Hindlimb muscle (tissue), 1 donor: ENCODE measurements at places on chromosomes 11 and 22. TPM values are rescaled to one million over a fixed set of nuclear protein-coding genes. Genes with fewer than 3 reads are reported as not detected.

The PGGHG gene
- polyA plus RNA-seq: 15.6 TPM

The MIOX gene
- not detected for polyA plus RNA-seq

The ZFTA gene
- polyA plus RNA-seq: 35.1 TPM

The OR8I2 gene
- polyA plus RNA-seq: not detected

The ASRGL1 gene
- 3.5 TPM for polyA plus RNA-seq

- no peak for DNase-seq
Observed at GRCh38 chr11:65927904-65928397, 8.7 kb downstream of the DRAP1 start.

DNA sequence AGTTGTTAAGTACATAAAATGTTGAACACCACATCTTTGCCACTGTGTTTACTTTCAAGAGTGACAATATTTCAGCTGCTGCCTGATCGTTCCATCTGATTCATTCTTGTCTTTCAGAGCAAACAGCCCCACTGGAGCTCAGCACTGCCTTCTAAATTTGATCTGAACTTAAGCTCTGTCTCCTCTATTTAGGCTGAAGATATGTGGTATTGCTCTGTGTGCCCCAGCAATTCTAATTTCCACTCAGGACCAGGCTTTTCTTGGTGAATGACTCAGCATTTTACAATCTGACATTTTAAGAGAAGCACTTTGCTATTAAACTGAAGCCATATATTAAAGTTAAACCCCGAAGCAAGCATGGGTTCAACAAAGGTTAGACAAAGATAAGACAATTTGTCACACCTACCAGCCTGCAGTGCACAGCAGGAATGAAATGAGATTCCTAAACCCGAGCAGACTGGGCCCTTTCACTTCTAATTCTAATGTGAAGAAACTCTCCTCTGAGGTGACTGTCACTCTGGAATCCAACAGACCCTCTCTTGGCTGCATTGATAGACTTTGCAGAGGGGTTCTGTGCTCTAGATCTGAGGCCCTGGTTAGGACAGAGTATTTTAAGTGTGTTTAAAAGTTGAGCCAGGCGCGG is 41.7 kb upstream of the PLET1 start:
- DNase-seq: no peak

DNA sequence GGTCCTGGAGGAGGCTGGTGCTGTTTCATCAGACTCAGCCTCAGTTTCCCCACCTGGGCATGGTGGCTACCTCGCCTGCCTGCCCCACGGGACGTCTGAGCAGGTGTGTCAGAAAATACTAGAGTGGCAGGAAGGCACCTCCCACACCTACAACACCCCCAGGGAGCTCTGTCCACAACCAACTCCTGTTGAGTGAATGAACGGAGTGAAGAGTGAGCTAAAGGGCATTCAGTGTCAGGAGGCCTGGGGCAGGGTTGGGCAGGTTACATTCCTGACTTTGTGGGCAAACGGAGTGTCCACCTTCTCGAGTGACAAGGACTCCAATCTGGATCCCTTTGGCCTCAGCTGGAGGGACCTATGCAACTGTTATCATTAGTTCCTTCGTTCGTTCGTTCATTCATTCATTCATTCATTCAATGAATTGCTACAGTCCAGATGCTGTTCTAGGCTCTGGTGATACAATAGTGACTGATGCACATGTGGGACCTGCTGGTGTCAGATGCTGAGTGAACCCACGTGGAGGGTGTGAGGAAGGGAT is 195.2 kb downstream of the CTTN start:
- DNase-seq: no peak

GRCh38 chr11:109480251-109480650 is 58.3 kb downstream of the C11orf87 start:
- no peak for DNase-seq

DNA sequence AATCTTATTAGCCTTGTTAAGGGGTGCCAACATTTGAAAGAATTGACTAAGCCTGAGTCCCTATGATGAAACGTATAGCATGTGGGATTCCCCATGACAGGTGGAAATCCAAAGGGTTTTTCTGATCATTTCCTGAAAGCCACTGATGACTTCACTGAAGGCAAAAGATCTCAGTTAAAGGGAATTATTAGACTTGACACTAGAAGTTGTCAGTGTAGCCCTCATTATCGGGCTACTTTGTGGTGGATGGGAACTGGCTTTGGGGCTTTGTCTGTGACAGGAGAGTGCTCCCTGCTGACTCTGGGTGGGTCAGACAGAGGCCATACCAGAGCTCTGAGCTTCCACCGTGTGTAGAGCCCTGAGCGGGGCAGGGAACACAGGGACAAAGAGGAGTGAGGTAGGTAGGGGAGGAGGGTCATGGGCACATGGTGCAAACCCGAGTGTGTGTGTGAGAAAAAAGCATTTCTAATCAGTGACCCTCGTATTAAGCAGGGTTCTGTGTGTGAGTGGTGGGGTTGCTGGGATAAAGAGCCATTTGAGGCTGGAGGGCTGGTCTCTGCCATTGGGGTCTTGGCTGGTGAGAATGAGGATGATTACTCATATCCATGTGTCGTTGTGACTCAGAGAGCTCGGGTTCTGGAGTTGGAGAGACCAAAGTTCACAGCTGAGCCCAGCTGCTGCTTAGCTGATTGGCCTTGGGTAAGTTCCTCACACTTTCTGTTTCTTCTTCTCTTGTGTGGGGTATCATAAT is 101.1 kb downstream of the GRIK4 start:
- no peak for DNase-seq

- no peak for DNase-seq
Observed at GRCh38 chr11:61528114-61528513, 19.6 kb downstream of the LRRC10B start.

- DNase-seq: no peak
Observed at GRCh38 chr11:12157241-12157661, 46.9 kb downstream of the MICAL2 start.

DNA sequence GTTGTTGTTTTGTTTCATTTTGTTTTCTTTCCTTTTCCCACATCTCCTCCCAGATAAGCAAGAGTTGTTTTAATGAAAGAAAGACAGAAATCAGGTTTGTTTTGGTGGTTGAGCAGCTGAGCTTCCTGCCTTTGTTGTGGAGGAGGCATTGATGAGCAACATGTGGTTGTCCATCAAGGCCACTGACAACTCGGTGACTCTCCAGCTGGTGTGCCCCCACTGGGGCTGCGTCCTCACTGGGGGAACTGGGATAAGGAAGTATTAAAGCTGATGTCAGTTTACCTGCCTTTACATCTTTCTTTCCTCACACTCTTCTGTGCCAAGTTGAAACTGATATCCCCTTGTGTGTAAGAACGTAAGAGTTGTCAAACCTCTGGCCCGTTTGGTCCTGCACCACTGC is 5.9 kb downstream of the VPS26B start:
- no peak for DNase-seq

- no peak for DNase-seq
Observed at GRCh38 chr22:39733191-39733590, 160.4 kb downstream of the ENTHD1 start.

DNA sequence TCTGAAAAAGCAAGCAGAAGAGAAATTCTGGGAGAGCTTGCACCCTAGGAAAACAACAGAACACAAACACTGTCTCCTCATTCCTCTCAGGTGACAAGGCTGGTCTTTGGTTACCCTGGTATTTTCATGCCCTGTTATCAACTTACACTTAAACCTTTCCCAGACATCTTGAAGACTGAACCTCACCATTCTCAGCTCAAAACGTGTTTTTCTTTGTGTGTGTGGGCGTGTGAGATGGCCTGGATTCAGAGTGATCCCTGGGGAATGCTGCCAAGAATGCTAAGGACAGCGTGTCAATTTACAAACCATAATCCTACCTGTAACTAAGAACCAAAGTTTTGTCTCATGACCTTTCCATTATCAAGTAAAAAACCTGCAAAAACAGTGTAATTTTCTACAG is 33.3 kb downstream of the ELF5 start:
- no peak for DNase-seq

GRCh38 chr11:63761188-63761587 is 7.4 kb downstream of the ZFTA start:
- no peak for DNase-seq

GRCh38 chr11:120135838-120136237 is 2.1 kb downstream of the TRIM29 start:
- no peak for DNase-seq

- no peak for DNase-seq
Observed at GRCh38 chr11:88315015-88315414, 22.5 kb downstream of the CTSC start.

DNA sequence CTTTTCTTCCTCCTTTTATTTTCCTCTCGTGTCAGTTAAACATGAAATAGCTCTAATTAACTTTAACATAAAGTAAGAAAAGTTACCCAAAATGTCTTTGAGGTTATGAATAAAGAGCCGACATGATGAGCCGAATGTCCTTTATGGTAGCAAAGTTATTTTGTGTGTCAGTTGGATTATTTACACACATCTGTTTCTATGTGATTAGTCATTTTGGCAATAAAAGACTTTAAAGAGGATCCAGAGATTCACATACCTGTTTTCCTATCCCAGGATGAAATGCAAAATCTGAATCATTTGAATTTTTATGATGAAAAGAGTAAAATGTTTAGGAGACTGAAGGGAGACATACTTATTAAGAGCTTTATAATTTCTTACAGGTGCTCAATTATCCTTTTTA is 34.0 kb upstream of the TECTA start:
- no peak for DNase-seq
